ENCODE measurements at places on chromosomes 4 and X.

DNA sequence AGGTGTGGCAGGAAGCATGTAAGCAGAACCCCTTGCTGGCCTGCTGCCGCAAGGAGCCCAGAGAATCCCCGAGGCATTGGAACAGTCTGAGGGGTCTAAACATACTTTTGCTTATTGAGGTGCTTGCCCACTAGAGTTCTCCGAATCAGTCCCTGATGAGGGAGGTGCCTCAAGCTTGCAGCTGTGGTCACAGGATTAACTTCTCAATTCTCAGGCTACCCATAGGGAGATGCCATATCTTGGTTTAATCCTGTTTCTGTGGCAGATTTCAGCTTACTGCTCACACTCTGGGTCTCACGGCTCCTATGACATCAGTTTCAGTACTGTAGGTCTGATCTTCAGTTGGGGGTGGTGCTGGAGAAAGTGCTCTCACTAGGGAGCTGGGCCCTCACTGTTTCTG lies 39.9 kb downstream of the CCNG2 start:
- DNase-seq, result no peak

GRCh38 chr4:89311433-89311832 lies 3.8 kb upstream of the GPRIN3 start:
- DNase-seq, result no peak

- DNase-seq, result no peak
Measured at GRCh38 chr4:81650606-81651242, 179.0 kb upstream of the RASGEF1B start.

GRCh38 chr4:57074744-57075143 lies 35.4 kb downstream of the IGFBP7 start:
- DNase-seq, result peak; percentile 40

GRCh38 chr4:86928400-86929255 lies 6.2 kb upstream of the AFF1 start:
- DNase-seq, result no peak

GRCh38 chr4:75995727-75996126 lies 5.0 kb upstream of the SDAD1 start:
- peak; percentile 44 for DNase-seq

GRCh38 chr4:170305627-170306026 lies 215.9 kb upstream of the AADAT start:
- no peak for DNase-seq

- peak; percentile 29 for DNase-seq
Measured at GRCh38 chrX:50698944-50699343, 115.0 kb downstream of the SHROOM4 start.

GRCh38 chrX:72545990-72546389 lies 26.7 kb downstream of the HDAC8 start:
- peak; percentile 3 for DNase-seq
